ENCODE measurements at places on chromosomes 2 and 18.

DNA sequence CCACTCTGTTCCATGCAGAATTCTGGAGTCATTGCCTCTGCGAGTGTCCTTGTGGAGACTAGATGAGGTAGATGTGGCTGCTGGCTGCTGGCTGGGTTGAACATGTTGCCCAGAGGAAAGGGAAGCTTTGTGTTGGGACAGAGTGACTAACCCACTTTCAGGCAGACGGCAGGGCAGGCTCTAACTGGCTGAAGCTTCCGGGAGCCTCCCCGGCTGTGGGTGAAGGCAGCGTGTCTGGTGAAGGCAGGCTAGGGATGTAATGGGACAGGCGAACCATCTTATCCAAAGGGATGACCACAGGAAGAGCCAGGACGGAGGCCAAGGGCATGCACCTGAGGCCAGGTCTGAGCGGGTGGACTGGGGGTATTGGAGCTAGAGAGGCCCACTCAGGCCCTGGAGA is 16.0 kb downstream of the ASPRV1 start:
- DNase-seq = no peak

- DNase-seq = peak; percentile 17
Measured at GRCh38 chr2:201882353-201883090, 76.2 kb downstream of the CDK15 start.

GRCh38 chr2:233446606-233447305 is 92.5 kb downstream of the DGKD start:
- no peak for DNase-seq

DNA sequence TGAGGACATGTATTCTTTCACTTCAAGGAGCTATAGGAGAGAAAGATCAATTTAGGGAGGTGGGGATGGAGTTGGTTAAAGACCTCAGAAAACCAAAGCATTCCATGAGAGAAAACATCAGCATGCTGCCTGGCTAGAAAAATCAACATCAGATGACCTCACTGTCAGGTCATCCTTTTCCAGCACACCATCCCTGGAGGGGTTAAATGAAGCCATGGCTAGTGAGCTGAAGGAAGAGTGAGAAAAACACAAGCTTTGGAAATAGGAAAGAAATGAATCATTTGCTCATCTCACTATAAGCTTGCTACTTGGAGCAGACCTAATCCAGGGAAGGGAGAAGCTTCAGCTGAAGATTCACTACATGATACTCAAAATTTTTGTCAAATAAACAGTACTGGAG is 109.5 kb upstream of the ITGB6 start:
- DNase-seq = no peak

DNA sequence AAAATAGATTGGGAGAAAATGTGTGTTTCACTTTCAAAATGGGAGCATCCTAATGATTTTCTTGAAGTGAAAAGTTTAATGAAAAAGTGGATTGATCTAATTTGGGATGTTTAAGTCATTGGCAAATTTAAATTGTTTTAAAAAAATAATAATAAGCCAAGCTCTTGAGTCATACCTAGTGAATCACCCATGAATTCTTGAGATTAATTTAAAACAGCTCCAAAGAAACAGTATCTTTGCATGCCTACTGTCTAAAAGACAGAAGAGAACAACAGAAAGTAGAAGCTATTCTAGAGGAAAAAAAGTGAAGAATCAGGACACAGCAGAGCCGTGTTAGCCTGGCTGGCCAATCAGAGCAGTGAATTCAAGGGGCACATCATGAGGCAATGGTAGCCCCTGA is 7.7 kb downstream of the ACVR1C start:
- DNase-seq = no peak

GRCh38 chr2:26785431-26786206 is at the start of gene CENPA:
TSS of gene CENPA (plus strand) at chr2:26786056. CDS start at chr2:26786197, 141 bp downstream.
- peak; percentile 100 for DNase-seq

- DNase-seq = peak; percentile 71
Measured at GRCh38 chr2:67394734-67395133, 2.4 kb upstream of the ETAA1 start.

- no peak for DNase-seq
Measured at GRCh38 chr2:119304847-119305246, 61.8 kb downstream of the C2orf76 start.

- DNase-seq = no peak
Measured at GRCh38 chr2:215352602-215353001, 40.7 kb downstream of the ATIC start.

- no peak for DNase-seq
Measured at GRCh38 chr2:174692256-174692919, 71.9 kb downstream of the CHRNA1 start.

Data from ACHN (cell line).